Mesothelial cell of epicardium (in vitro differentiated cells): ENCODE measurements at places on chromosomes 2 and 18. TPM values are rescaled to one million over a fixed set of nuclear protein-coding genes. Genes with fewer than 3 reads are reported as not detected.

GDF7 gene
- 3.0 to 3.2 TPM (median 3.1 TPM) in 3 replicates for total RNA-seq

RGPD4 gene
- total RNA-seq, result 0.18 to 0.29 TPM (median 0.23 TPM) in 3 replicates

DNA sequence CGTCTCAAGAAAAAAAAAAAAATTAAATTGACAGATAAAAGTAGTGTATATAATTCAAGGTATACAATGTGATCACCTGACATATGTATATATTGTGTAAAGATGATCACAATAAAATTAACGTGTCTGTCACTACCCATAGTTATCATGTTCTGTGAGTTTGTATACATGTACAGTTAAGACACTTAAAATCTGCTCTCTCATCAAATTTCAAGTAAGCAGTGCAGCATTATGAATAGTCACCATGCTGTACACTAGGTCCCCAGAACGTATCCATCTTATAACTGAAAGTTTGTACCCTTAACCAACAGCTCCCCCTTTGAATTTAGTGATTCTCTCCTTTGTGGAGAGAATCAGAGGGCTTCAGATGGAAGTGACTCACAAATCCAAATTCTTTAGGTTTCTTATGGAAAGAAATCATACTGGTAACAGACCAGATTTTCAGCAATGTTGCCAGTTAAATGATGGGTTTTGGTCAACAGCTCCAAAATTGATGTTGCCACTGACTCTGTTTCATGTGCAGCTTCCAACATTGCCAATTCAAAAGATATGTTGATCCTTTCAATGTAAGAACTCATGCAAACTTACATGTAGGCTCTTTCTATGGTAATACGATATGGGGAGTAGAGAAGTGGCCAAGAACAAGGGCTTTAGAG, 281.5 kb downstream of the AFF3 start:
- H3K27me3 ChIP-seq, result no peaks in the 10 kb centered on the region
- no peak overlapping the region for H3K4me3 ChIP-seq
- H3K36me3 ChIP-seq, result peaks cover under 1% of the 10 kb centered on the region
- peaks cover 15% of the 10 kb centered on the region for H3K4me1 ChIP-seq

ANKRD62 gene
- not detected in 3 replicates for total RNA-seq

SPEG gene
- 95.4 to 97.7 TPM (median 97.7 TPM) in 3 replicates for total RNA-seq

DTYMK gene
- total RNA-seq, result 32.1 to 36.5 TPM (median 35.0 TPM) in 3 replicates

DNA sequence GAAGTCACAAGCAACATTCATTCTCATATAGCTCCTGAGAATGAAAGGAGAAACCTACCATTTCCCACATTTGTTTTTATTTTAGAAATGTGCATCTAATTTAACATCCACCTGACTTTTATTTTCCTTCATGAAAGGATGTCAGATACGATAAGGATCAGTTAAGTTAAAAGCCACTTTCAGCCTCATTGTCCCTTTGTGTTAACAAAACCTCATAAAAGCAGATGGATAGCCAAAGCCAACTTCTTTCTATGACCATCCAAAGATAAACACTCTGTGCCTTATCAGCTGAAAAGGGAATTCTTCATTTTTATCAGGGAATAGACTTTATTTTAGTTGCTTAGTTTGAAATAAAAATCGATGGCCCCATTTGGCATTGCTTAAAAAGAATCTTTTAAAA, 25.7 kb upstream of the RIT2 start:
- peak overlapping the region; percentile 61 for H3K27ac ChIP-seq
- H3K27me3 ChIP-seq, result no peaks in the 10 kb centered on the region

- H3K4me3 ChIP-seq, result no peak overlapping the region
- no peaks in the 10 kb centered on the region for H3K27me3 ChIP-seq
- no peak for DNase-seq
- peaks cover 3% of the 10 kb centered on the region for H3K4me1 ChIP-seq
- H3K27ac ChIP-seq, result no peak overlapping the region
Measured at GRCh38 chr2:97774425-97774824, 61.0 kb downstream of the ZAP70 start.

GRCh38 chr18:32610176-32610575, 139.5 kb upstream of the GAREM1 start:
- no peak for DNase-seq
- H3K36me3 ChIP-seq, result no peaks in the 10 kb centered on the region
- no peak overlapping the region for H3K27ac ChIP-seq
- H3K4me3 ChIP-seq, result no peak overlapping the region

DNA sequence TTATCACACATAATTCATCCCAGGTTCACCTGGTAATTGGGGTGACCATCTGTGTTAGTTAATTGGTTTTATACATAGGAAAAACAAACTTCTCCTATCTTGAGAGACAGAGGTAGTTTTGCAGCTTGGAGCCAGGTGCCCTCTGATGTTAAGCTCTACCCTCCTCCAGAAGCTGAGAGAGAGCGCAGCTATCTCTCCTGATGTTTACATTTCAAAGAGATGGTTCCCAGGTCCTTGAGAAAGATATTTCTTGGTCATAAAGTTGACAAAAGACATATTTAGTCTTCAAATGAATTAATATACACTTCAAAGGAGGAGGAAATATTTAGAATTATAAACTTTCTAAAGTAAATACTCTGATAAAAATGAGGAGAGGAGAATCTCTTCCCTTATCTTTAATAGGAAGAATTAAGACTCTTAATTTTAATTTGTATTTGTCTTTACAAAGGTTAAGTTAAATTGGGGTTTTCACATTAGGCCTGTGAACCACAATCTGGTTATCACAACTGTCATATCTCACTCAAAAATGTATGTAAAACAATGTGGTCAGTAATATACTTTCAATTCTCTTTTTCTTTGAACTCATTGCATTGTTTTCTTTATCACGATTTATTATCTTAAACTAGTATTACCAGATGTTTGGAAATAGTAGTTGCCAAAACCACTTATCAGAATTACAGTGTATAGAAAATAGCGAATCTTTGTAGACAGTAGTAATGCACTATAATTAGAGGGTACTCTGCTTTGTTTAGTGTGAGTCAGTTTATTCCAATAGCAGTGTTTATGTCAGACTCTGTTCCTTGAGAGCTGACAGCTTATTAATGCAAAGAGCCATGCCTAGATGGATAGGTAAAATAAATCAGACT, 26.8 kb downstream of the SERPINB4 start:
- peaks cover 2% of the 10 kb centered on the region for H3K36me3 ChIP-seq
- H3K27ac ChIP-seq, result peak overlapping the region; percentile 77
- peaks cover 13% of the 10 kb centered on the region for H3K4me1 ChIP-seq
- no peaks in the 10 kb centered on the region for H3K27me3 ChIP-seq
- H3K4me3 ChIP-seq, result no peak overlapping the region

DNA sequence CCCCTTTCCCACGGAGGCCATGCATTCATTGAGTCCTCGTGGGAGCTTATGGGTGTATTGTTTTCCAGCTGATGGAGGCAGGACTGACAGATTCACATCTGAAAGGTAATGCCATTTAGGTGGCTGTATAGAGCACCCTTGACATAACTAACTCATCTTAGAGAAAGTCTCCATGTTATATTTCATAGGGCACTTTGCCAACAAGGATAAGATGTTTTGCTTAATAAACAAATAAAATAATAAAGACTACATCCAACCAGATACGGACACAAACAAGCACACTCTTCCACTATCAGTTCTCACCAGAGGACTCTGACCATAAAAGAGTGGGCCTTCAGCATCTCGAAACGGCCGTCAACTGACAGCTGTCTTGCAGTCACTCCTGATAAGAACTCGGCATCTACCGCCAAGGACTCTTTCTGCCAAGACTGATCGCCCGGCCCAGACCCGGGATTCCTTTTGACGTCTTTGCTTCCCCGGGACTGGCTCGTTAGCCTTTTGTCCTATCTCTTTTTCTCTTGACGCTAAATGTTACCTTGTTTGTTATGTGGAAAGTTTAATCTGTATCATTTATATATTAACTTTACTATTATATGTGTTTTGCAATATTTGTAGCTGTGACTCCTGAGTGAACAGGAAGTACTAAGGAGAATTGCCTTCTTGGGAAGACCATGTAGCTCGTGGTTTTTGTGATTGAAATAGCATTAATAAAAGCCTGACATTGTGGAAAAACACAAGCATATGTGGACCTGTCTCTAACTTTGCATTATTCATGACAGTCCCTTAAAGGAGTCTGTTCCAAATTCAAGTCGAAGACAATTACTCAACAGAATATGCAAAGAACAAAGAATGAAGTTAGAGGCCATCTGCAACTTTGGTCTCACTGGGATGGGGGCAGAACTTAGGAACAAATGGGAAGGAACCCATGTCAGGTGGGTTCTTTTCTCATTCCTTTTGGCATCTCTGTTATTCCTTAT, 195.1 kb downstream of the LPIN1 start:
- peaks cover 3% of the 10 kb centered on the region for H3K27me3 ChIP-seq
- no peak for DNase-seq
- no peaks in the 10 kb centered on the region for H3K36me3 ChIP-seq
- peaks cover 10% of the 10 kb centered on the region for H3K4me1 ChIP-seq

PCARE gene
- 0.07 to 0.22 TPM (median 0.09 TPM) in 3 replicates for total RNA-seq

DNA sequence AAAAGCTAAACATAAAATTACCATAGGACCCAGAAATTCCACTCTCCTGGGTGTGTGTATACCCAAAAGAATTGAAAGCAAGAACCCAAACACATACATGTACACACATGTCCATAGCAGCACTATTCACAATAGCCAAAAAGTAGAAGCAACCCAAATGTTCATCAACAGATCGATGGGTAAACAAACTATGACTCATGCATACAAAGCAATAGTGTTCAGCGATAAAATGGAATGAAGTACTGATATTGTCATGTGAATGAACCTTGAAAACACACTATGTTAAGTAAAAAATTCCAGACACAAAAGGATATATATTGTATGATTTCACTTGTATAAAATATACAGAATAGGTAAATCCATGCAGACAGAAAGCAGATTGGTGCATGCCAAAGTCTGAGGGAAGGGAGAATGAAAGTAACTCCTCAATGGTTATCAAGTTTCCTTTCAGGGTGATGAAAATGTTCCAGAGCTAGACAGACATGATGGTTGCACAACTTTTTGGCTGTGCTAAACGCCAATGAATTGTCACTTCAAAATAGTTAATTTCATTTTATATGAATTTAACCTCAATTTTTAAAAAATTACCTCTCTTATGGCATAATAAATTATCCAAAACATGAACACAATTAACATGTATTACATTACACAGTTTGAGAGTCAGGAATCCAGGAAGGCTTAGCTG, 35.5 kb downstream of the GKN2 start:
- no peak for DNase-seq
- no peaks in the 10 kb centered on the region for H3K4me1 ChIP-seq
- H3K4me3 ChIP-seq, result no peak overlapping the region
- no peaks in the 10 kb centered on the region for H3K36me3 ChIP-seq
- peaks cover 3% of the 10 kb centered on the region for H3K27me3 ChIP-seq

GRCh38 chr18:22168360-22168921, 948 bp upstream of the GATA6 start:
- H3K36me3 ChIP-seq, result peaks cover 15% of the 10 kb centered on the region
- DNase-seq, result no peak
- peaks cover 38% of the 10 kb centered on the region for H3K4me1 ChIP-seq
- peaks cover 59% of the 10 kb centered on the region for H3K27me3 ChIP-seq
- H3K4me3 ChIP-seq, result peak overlapping the region; percentile 98

TUBA4B gene
- total RNA-seq, result not detected in 3 replicates

GRCh38 chr18:261398-262073, 6.3 kb downstream of the THOC1 start:
- no peak overlapping the region for H3K4me3 ChIP-seq
- DNase-seq, result no peak
- no peak overlapping the region for H3K27ac ChIP-seq
- H3K27me3 ChIP-seq, result no peaks in the 10 kb centered on the region
